ENCODE measurements at places on chromosomes 13 and 19.

DNA sequence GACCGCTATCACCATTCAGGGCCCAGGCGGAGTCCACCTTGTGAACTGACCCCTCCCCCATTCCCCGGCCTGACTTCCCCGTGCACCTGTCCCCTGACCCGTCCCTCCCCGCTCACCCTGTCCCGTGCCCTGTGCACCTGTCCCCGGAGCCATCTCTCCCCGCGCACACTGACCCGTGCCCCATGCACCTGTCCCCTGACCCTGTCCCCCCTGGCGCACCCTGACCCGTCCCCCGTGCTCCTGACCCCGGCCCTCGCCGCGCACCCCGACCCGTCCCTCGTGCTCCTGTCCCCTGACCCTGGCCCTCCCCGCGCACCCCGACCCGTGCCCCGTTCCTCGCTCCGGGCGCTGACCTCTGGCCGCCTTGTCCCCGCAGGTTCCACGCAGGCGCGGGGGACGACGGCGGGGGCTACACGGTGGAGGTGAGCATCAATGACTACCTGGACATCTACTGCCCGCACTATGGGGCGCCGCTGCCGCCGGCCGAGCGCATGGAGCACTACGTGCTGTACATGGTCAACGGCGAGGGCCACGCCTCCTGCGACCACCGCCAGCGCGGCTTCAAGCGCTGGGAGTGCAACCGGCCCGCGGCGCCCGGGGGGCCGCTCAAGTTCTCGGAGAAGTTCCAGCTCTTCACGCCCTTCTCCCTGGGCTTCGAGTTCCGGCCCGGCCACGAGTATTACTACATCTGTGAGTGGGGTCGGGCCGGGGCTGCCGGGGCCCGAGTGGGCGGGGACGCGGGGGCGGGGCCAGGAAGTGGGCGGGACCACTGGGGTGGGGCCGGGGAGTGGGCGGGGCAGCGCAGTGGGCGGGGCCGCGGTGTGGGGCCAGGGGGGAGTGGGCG is 9.7 kb downstream of the EFNA2 start:
- DNase-seq = no peak

GRCh38 chr13:79870123-79870522 is 389.2 kb downstream of the NDFIP2 start:
- no peak for DNase-seq

GRCh38 chr13:48600374-48601364 is 53.1 kb upstream of the CYSLTR2 start:
- no peak for DNase-seq

DNA sequence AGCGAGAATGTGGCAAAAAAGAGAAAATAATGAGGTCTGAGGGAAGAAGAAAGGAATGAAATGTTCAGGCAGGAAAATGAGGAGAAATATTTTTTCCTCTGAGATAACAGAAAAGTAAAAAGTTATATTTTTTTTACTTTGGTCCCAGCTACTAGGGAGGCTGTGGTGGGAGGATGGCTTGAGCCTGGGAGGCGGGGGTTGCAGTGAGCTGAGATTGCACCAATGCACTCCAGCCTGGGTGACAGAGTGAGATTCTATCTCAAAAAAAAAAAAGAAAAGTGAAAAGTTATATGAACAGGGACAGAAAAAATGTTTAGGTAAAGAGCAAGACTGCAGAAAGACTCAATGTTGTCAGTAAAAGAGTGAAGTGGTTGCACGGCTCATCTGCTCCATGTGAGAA is 603.7 kb upstream of the GPC6 start:
- DNase-seq = no peak

GRCh38 chr13:91058919-91059318 is 288.6 kb upstream of the MIR17HG start:
- no peak for DNase-seq

- peak; percentile 42 for DNase-seq
These were observed 45.5 kb downstream of the IER2 start for GRCh38 chr19:13195678-13196077.

DNA sequence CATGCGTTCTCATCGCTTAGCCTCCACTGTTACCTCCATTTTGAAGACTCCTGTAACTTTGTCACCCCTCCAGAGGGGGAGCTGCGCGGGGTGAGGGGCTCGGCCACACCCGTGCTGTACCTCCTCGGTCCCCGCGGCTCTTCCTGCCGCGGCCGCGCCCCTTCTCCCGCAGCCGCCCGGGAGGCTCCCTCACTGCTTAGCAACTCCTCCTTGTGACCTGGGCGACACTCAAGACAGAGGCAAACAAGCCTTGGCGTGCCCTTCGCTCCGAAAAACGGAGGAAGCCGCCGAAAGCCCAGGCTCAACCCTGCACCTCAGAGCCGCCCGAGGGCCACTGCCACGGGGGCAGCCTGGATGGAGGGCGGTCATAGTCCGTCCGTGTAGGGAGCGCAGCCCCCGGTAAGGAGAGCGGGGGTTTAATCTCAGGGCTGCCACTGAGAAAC is 494.3 kb downstream of the FOXO1 start:
- no peak for DNase-seq

DNA sequence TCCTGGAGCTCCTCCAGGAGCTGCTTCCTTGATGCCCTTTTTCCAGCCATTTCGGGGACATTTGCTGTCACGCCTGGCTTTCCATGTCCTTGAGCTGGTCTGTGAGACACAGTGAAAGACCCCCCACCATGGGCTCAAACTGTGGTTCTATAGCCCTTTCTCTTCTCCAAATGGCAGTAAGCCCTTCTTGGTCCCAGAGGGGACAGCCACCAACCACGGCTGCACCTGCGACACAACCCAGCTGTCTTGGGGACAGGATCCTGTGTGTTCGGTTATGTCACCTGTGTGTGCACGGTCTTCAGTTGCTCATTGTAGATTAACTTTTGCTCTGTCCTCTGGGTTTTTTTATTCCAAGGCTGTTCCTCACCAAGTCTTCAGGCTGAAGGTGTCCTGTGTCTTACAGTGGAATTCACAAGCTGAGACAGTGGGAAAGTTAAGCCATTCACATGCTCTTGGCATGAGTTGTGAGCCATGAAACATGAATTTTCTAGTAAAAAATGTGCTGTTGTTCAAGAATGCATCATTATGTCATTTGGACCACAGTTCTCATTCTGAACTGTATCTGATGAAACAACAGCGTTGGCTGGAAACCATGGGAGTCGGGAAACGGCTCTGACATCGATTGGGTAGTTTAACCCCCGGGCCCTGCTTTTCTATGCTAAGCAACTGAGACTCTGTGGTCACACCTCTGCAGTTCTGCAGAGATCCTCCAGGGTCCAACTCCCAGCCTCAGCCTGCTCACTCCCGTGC is 129.5 kb upstream of the MCF2L start:
- no peak for DNase-seq

DNA sequence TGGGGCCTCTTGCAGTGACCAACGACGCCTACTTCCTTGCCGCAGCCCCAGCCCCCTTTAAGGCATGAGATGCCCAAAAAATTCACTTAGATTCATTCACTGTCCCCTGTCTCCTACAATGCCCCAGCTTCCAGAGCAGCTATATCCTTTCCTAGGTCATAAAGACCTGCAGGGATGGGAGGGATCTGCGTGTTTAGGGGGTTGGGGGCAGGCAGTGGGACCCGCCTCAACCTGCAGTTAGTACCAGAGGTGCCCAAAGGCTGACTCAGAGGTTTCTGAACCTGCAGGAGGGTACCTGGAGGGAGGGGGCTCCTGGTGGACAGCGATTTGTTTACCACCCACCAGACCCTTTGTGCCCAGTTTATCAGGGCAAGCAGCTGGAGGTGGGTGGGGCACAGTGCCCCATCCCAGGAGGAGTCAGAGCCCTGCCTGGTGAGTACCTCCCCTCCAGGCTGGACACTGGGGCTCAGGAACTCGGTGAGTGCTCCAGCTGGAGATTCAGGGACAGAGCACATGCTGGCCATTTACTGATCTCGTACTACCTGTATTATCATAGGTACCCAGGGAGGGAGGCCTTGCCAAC is 10.1 kb downstream of the RPS28 start:
- no peak for DNase-seq

GRCh38 chr13:96398486-96398885 is 308.6 kb downstream of the HS6ST3 start:
- no peak for DNase-seq

DNA sequence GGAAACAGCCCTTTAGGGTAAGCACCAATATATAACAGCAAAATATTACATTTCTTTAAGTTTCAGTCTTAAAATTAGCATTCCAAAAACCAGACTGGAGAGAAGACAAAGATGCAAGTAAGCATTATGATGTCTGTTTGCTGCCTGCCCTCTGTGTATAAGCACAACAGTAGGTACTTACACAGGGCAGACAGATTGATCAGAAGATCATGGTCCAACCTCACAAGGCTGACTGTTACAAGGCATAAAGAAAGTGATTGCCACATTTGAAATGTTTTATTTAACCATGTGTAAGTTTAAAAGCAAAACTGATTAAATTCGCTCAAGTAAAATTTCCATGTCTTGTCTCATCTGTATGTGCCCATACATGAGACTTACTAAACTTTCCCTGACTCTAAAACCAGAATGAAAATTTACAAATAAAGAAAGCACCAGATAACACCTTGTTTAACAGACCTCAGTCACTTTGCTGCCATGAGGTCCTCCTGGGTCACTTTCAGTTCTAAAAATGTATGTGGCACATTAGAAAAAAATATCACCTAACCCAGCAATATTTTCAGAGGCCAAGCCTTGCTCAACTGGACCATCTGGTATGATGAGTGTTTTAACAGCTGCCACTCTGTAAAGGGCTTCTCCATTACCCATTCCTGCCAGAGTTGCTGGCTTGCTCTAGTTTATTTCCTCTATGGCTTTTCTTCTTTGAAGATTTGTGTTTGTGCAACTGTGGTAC is 297.0 kb downstream of the RBM26 start:
- no peak for DNase-seq

GRCh38 chr19:38952395-38953165 is 21.8 kb downstream of the MRPS12 start:
- no peak for DNase-seq

- no peak for DNase-seq
These were observed 506.8 kb upstream of the ATXN8OS start for GRCh38 chr13:69600811-69601210.

GRCh38 chr13:112066624-112067004 is 335 bp upstream of the SOX1 start:
- peak; percentile 45 for DNase-seq

DNA sequence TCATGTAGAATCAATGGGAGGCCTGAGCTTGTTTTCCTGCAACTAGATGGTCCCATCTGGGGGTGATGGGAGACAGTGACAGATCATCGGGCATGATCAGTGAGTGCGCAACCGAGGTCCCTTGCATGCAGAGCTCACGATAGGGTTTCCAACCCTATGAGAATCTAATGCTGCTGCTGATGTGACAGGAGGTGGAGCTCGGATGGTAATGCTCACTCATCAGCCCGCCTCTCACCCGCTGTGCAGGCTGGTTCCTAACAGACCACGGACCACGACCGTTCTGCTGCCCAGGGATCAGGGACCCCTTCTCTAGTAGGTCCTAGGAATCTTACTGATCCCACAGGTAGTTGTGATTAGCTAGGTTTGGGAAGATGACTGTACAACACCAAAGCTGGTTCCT is 23.5 kb upstream of the GARRE1 start:
- DNase-seq = no peak

DNA sequence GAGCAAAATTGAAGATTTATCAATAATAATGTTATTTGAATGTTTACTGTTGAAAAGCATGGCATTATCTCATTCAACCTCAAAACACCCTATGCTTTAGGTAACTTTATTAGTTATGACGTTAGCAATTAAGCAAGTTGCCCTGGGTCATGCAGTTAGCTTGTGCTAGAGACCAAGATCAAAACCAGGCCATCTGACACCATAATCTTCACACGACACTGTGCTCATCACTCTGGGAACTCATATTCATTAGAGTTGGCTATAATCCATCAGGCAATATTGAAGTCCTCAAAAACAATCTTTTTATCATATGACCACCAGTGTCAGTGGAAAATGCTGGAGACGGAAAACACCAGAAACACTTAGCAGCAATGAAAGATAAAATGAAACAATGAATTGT is 253.5 kb downstream of the PCDH20 start:
- DNase-seq = no peak

DNA sequence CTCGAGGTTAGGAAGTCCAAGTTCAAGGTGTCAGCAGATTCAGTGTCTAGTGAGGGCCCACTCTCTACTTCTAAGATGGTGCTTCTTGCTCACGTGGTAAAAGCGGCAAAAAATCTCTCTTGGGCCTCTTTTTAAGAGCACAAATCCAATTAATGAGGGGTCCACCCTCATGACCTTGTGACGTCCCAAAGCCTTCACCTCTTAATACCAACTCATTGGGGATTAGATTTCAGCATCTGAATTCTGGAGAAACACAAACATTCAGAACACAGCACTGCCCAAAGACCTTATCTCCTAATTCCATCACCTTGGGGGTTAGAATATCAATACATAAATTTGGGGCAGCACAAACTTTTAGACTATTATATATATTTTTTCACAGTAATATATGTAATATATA is 146.4 kb upstream of the GPC6 start:
- no peak for DNase-seq

DNA sequence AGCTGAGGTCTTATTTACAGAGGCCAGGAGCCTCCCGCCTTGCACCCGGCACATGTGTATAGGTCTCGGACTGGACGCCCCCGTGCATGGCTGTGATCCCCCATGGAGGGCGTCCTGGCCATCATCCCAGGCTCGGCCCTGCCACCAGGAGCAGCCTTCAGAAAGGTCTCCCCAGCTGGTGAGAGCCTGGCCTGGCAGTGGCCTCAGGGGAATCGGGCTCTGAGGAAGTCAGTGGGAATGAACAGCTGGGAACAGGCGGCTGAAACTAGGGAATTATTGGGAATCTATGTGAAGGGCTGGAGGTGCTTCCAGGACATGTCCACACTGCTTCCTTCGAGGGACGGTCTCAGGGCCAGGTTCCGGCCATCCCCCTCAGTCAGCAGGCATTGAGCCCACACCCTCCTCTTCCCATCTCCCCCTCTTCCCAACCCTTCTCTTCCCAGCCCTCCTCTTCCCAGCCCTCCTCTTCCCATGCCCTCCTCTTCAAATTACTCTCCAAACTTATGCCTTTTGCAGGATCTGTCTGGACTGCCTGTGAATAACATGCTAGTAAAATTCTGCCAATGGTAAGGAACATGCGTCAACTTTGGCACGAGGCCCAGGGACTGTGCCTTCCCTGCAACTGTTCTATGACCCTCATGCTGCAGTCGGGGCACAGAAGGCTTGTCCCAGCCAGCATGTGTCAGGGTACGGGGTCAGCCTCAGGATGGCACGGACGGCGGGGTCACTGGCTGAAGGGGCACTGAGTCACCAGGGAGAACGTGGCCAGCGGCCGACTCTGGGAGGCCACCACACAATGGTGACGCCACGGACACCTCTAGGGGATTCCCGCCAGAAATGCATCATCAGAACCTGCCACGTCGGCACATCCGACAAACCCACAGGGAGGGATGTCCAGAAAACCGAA is 24.2 kb upstream of the C13orf46 start:
- no peak for DNase-seq

GRCh38 chr13:30905932-30906383 is at the start of gene MEDAG:
Gene MEDAG, plus strand, starts transcription at chr13:30906271. Its CDS starts 245 bp downstream, at chr13:30906516.
- no peak for DNase-seq

DNA sequence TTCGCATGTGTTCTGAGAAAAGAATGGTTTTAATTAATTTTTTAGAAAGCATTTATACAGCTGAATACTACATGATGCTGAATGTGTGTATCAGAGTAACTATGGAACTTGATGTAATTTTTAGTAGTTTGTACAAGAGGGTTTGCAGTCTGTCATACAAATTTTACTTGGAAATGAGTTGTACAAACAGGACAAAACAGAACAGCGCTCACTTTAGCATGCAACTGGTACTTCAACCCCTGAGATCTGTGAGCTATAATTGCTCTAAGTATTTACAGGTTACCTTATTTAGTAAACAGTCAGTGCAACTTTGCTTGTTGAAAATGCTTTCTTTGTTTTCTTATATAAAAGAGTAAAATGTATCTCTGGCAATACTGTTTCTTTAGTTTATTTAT is 706 bp downstream of the TNFRSF19 start:
- no peak for DNase-seq

GRCh38 chr13:100899720-100900316 is 225.2 kb upstream of the TMTC4 start:
- DNase-seq = no peak
